ENCODE measurements at places on chromosomes 5 and 9. TPM values are rescaled to one million over a fixed set of nuclear protein-coding genes. Genes with fewer than 3 reads are reported as not detected.

Gene GAPVD1
- 31.1 TPM for total RNA-seq

Gene WDR38
- not detected for total RNA-seq

Gene FKBP15
- total RNA-seq: 17.9 TPM

Gene ZNF354B
- total RNA-seq: 8.2 TPM

Gene STC2
- total RNA-seq: 6.0 TPM

Gene IFNA10
- total RNA-seq: not detected

Gene WNK2
- total RNA-seq: 123 TPM

Gene ELOVL7
- total RNA-seq: 0.97 TPM

Gene NR4A3
- 22.4 TPM for total RNA-seq

Gene ABCA1
- total RNA-seq: 5.4 TPM

Gene SPINK6
- not detected for total RNA-seq

Gene TMC1
- 0.27 TPM for total RNA-seq

Gene FCN2
- not detected for total RNA-seq

Gene IL4
- not detected for total RNA-seq

Gene VCAN
- 61.0 TPM for total RNA-seq

Gene SPINK4
- total RNA-seq: not detected

Gene WASHC1
- 8.7 TPM for total RNA-seq

Gene SLC27A6
- total RNA-seq: 64.4 TPM

Gene KCNIP1
- total RNA-seq: 0.57 TPM

Measured in cardiac septum (tissue), 1 donor.